ENCODE measurements at places on chromosomes 1 and 21.

DNA sequence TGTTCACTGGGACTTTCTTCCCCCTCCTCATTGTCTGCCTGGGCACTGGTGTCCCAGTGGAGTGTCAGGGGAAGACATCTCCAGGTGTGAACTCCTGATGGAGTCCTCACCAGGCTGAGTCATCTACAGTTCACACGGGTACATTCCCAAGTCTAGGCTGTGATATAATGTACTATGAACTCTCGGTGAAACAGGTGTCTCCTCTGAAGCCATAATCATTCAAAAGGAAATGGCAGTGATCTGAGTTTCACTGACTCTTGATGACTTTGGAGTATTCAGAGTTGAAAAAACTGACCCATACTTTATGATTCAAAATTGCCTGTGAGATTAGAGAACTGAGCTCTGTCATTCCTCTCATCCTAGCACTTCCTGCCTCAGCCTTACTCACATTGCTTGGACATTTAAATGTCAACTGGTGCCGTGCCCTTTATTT, 9.1 kb downstream of the LAMC2 start:
- no peak for DNase-seq

DNA sequence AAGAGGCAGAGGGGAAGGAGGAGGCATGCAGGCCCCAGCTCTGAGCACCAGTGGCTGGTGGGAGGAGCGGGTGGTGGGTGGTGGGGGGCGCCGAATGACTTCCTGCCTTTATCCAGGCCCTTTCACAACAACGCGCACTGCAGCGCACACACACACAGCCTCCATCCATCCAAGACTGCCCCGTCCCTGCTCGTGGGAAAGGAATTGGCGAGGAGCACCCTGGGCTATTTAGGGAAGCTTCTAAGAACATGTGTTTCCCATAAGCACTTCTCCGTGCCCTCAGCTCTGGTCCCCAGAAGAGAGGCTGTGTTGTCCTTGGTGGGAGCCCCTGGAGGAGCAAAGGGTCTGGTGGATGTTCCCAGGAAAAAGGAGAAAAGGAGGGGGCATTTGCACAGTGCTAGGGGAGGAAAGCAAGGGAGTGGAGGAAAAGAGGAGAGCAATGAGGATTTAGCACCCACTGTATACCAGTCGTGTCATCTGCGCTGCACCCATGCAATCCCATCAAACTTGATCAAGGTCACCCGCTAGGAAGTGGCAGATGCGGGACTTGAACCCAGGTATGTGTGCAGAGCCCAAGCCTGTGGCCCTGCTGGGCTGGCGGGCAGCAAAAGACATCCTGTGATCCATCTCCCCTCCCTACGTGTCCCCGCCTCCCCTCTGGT, 28.1 kb downstream of the EPHA2 start:
- DNase-seq = no peak

DNA sequence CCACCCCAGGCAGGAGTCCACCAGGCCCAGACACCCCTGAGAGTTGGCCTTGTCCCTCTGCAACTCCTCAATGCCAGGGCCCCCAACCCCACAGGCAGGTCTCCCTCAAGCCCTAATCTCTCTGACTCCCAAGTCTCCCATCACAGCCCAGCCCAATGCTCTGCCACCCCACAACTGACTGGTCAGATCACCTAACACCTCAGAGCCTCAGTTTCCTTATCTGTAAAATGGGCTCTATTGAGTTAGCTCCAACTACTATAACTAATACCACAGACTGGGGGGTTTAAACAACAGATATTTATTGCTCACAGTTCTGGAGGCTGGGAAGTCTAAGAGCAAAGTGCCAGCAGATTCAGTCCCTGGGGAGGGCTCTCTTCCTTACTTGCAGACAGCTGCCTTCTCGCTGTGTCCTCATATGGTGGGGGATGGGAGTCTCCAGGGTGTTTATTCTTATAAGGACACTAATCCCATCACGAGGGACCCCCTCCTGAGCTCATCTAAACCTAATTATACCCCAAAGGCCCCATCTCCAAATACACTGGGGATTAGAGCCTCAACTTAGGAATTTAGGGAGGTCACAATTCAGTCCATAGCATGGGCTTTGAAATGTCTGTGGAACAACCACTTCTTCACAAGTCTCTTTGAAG, 34.9 kb upstream of the ZC3H12A start:
- no peak for DNase-seq

DNA sequence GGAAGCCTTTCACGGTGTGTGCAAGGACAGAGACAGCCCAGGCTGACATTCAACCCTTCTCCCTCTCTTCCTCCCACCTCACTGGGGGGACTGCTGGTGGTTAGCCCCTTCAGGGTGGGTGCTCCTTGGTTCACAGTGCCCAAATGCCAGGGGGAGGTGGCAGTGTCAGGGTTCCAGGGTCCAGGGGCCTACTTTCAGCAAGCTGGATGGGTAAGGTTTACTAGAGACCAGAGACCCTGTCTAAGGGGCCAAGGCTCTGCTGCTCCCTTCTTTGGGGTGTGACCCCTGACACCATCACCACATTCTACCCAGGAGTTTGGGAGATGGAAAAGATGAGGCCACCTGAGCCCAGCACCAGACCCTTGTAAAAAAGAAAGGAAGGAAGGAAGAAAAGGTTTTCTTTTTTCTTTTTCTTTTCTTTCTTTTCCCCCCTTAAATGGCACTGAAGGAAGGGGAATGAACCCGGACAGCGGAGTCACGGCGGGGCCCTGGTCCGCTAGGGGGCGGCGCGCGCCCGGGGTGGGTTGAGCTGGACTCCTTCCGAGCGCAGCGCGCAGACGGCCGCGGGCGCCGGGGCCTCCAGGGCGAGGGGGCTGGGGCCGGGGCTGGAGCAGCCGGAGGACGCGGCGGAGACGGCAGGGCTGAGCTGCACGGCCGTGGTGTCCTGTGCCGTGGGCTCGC, 18.8 kb downstream of the KNCN start:
- peak; percentile 46 for DNase-seq

- DNase-seq = no peak
Observed at GRCh38 chr1:227242811-227243682, 75.2 kb downstream of the CDC42BPA start.

DNA sequence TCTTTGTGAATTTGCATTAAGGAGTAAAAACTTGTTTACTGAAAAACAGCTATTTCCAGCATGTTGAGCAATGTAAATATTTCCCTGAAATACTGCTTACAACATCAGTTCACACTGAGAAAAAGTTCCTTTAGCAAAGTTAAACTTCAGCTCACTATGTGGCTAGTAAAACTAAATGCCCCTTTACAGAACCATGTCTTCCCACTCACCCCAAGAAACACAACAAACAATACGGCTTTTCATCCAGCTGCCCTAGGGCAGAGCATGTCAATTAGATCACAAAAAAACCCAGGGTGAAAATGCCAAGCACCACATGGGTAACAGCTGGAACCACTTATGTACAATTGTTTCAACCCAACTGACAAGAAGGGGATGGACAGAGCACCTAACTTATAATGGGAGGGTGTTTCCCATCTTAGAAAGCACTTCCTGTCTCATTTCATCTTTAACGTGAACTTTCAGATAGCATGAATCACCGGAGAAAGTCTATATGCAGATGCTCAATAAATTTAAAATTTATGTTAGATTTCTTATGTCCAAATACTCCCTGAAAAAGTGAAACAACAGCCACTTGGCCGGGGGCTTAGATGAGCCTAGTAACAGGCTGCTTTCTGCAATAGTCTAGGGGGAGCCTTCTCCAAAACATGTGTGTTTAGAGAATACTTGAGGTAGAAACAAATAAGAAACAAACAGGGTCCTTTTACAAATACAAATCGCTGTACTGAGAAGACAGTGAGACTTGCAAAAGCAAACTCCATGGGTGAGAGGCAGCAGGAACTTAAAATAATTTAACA, 6.6 kb downstream of the NID1 start:
- no peak for DNase-seq

DNA sequence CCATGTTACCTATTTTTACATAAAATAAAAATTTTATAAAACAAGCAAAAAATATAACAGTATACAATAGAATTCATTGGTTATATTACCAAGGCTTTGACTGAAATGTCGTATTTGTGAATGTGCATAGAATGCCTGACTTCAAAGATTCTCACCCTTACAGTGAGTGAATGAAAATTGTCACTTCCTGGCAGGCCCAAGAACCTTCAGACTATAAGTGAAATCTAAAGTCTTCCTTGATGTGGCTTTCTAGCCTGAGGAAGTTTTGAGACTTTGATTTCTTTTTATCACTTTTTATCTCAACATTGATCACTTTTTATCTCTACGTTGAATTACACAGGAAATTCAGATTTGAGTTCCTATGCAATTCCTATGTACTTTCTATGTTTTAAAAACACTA, 104.7 kb upstream of the KIAA0040 start:
- DNase-seq = no peak

Measured in CD4-positive, alpha-beta T cell treated with Interleukin-4 for 1 hour (primary cell).